ENCODE measurements at places on chromosomes 5 and 9.

GRCh38 chr9:99015890-99016289 lies 72.2 kb downstream of the COL15A1 start:
- DNase-seq, result no peak

DNA sequence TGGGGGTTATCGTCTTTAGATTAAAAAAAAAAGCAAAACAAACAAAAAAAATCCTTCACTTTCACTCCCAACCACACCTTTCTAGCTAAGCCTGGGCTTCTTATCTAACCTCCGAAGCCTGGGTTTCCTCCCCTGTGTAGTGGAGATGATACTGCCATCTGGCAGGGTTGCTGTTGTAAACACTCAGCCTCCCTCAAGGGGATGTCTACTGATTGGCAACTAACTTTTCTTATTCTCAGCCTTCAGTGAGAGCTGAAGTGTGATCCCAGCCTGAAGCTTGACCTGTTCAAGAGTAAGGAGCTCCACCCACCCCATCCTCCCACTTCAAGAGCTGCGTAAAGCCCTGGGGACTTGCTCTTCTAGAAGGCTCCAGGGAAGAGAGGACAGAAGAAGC lies 21.5 kb upstream of the WWC1 start:
- DNase-seq, result no peak

DNA sequence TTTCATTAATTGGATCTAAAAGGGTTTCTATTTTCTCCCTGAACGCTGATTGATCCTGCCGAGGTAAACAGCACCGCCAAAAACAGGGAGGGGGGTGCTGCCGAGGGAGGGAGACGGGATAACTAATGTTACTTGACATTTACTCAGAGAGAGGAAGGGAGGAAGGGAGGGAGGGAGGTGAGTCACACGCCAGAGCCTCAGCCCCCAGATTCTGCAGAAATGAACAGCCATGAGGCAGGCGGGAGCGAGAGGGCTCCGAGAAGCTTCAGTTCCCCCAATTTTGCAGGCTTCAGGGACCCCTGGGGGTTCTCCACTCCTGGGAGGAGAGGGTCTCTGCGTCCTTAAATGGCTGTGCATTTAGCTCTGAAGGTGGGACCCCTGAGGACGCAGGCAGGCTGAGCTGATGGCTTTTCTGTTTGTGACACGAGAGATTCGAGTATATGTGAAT lies 59.1 kb upstream of the IER5L start:
- DNase-seq, result no peak

- DNase-seq, result no peak
Observed at GRCh38 chr5:6910950-6911349, 197.7 kb downstream of the TENT4A start.

- DNase-seq, result no peak
Observed at GRCh38 chr9:108477529-108478006, 378.2 kb downstream of the ACTL7B start.

DNA sequence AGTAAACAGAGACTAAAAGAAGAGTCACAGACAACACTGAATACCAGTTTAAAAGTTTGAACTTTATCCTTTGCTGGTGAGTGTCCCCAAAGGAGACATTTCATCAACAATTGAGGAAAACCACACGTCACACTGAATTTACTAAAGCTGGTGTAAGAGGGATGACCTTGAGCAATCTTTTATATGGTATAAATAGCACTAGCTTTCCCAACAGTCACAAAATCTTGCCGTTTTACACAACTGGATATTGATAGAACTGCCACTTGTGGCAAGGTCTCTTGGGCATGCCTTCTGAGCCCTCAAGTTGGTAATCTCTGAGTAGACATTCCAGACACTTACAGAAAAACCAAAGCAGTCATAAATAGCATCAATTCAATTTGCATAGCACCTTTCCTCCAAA lies 311.5 kb upstream of the TARS1 start:
- no peak for DNase-seq

DNA sequence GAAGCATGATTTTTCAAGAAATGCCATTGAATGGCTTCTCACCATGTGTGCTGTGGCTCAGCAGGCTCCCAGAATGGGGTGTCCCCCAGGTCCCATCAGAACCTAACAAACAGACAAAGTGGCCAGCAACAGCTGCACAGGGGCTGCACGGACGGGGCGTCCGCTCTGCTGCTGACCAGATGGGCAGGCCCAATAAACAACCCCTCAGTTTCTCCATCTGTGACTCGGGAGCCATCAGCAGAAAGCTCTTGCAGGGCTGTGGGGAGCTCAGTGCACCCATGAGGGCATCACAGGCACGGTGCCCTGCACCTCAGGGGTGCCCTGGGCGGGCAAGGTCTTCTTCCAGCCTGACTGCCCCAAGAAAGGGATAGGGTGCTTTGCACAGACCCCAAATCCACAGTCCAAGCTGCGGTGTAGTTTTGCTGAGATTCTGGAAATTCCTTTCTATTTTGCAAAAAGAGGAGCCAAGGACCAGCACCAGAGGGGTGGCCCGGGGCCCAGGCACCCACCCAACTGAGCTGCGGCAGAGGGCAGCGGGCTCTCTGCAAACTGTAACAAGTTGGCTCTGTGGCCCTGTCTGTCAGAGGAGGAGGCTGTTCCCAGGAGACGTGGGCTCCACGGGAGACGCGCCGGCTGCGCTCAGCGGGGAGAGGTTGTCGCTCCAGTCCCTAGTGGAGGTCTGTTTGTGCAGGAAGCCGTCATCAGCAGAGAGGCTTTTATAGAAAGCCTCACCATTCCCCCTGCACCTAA lies 138.7 kb upstream of the PPP1R26 start:
- DNase-seq, result no peak

- DNase-seq, result no peak
Observed at GRCh38 chr9:16526380-16526779, 344.1 kb downstream of the BNC2 start.

GRCh38 chr5:126139086-126139485 lies 284.1 kb upstream of the GRAMD2B start:
- DNase-seq, result no peak

DNA sequence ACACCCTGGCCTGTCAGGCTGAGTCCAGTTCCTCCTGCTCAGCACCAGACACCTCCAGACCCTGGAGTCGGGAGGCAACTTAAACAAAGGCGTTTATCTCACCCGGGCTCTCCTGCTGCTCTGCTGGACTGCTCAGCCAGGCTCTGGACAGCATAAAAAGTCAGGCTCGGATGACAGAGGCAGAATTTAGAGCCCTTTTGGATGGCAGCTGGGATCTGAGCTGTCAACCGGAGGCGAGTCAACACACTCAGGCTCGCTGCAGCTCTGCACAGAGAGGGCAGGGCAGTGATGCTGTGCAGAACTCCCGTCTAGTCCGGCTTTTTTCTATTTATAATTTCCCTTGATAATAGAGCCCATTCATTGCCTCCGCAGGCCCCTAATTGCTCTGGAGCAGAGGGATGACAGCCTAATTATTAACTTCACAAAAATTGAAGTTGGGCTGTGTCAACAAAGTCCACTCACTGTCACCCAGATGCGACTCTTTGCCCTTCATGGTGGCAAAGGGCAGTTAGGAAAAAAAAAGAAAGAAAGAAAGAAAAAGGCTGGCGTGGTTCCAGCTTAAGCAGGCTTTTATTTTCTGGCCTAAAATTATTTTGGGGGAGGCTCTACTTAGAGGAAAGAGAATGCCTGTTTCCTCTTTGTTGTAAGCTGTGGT lies 37.6 kb downstream of the STC2 start:
- no peak for DNase-seq

DNA sequence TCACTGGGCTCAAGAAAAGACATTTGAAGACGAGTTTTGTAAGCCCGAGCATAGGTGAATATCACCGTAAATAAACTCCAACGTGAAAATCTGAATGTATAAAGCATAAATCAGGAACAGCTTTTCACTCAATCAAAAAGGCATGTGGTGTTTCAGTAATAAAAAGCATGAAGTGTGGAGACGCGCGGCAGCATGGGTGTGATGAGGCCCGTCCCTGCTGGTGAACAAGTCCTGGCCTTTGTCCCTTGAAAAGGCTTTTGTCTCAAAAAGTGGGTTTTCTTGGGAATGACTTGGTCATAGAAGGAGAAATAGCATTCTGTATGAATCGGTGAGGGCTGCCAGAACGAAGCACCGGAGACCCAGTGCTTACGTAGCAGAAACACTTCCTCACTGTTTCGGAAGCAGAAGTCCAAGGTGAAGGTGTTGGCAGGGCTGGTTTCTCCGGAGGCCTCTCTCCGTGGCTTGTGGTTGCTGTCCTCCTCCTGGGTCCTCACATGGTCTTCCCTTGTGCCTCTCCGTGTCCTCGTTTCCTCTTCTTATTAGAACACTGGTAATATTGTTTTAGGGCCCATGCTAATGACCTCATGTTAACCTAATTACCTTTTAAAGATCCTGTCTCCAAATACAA lies 24.9 kb downstream of the ROPN1L start:
- no peak for DNase-seq

DNA sequence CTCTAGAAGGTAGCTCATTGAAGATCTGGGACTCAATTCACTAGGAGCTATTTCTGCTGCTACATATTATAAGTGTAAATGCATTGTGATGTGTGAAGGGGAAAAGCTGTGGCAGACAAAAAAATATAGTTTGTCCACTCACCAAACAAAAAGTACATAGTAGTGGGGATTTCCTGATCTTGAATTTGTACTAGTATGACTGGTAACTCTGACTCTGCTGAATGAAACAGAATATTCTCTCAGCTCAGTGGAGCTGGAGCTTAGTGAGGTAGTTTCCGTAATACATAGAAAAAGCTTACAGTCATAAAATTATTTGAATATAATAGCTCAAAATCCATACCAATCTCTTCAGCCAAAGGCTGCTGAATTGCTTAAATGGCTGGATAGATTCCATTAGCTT lies 455.6 kb upstream of the CD180 start:
- DNase-seq, result no peak

DNA sequence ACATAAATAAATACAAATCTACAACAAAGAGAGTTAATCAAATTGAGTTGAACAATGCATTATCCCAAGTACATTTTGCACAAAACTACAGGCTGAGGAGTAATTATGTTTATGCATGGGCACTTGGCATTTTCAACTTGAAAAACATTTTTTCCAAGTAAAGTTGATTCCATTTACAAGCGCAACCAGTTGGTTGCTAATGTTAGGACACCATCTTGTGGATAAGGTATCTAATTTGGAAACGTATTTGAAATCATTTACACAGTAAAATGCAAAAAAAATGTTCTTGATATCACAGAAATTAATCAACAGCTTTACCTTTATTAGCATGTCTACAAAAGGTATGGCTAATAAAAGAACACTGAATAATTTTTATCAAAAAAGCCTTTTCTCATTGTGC lies 18.8 kb downstream of the FTMT start:
- no peak for DNase-seq

- no peak for DNase-seq
Observed at GRCh38 chr9:126171641-126172040, 155.0 kb upstream of the MVB12B start.

DNA sequence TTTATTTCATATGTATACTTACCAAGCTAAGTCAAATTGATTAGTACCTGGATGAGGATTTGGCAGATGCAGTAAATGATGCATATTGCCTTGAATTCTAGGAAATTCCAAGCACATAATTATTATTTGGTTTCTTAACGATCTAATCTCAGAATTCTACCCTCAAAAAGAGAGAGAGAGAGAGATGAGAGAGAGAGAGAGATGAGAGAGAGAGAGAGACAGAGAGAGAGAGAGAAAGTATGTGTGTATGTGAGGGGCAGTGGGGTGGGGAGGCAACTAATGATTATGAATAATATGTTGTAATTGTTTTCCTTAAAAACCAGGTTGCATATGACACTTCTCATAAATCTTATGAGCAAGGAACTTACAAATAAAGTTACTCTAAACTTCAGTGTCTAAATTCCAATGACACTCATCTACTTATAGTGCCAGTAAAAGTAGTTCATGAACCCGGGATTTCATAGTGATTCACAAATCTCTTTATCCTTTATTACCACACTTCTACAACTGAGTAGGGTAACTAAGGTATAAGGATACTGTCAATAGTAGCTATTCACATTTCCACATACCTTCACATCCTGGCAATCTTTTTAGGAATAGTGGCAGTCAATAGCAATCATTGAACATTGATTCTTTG lies 60.5 kb upstream of the EDIL3 start:
- no peak for DNase-seq

- DNase-seq, result no peak
Observed at GRCh38 chr5:52283221-52283620, 504.5 kb upstream of the ITGA1 start.

DNA sequence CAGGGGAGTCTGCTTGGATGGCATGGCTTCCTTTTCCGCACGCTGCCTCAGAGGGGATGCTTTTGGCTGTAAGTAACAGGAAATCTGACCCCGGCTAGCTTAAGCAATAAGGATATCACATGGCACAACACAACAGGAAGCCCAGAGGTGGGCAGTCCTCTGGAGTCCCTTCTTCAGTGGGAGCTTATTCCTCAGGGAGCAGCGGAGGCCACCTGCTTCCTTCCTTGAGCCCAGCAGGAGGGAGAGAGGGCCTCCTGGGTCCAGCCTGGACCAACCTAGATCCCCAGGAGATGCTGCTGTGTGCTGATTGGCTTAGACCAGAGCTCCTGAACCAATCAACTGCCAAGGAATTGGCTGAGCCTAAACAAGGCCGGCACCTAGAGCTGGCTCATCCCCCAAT lies 66.3 kb downstream of the C9orf50 start:
- no peak for DNase-seq

DNA sequence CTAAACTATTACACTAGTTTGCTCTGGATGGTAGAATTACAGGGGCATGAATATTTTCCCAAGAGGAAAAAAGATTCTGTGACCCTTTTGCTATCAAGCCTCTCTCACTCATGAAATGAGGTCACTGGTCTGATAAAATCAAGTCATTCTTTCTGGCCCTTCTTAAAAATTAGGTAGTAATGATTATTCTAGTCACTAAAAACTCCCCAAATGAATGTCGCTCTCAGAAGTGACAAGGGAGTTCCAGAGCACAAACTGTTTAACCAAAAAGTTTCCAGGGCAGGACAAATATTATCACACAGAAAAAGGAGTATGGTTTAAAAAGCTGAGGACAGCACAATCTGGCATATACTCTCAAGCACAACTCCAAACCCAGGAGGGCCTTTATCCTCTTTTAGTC lies 12.5 kb downstream of the ERMP1 start:
- no peak for DNase-seq

GRCh38 chr9:127098916-127099553 lies 23.4 kb downstream of the ANGPTL2 start:
- DNase-seq, result no peak

DNA sequence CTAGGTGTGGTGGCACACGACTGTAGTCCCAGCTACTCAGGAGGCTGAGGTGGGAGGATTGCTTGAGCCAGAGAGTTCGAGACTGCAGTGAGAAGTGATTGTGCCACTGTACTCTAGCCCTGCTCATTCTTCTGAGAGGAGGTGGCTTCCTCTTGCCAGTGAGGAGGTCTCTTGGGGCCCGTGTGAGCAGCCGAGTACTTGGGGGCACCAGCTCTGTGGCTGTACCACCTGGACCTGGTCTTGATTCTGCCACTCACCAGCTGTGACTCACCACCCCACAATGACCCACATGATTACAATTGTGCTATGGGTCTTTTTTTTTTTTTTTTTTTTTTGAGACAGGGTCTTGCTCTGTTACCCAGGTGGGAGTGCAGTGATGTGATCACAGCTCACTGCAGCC lies 18.0 kb upstream of the CRB2 start:
- DNase-seq, result no peak

GRCh38 chr5:138077064-138077696 lies 6.7 kb upstream of the WNT8A start:
- no peak for DNase-seq

GRCh38 chr5:176810081-176810597 lies at the start of gene UNC5A:
Gene UNC5A (plus strand): TSS chr5:176810559. CDS start chr5:176810751, 192 bp downstream.
- no peak for DNase-seq

Measured in iPS DF 19.7 (cell line).